ENCODE measurements at places on chromosomes 3 and 15. TPM values are rescaled to one million over a fixed set of nuclear protein-coding genes. Genes with fewer than 3 reads are reported as not detected.
A peak's percentile ranks its signal among the peaks of the same experiment; 100 is the strongest.

GRCh38 chr3:106337116-106337515 is 468.3 kb upstream of the CBLB start:
- no peak for DNase-seq

Gene EHHADH
- total RNA-seq: 2.3 TPM

GRCh38 chr15:59166601-59167265 is 39.9 kb upstream of the LDHAL6B start:
- no peak for DNase-seq

- DNase-seq: no peak
Measured at GRCh38 chr15:67383899-67384298, 129.3 kb downstream of the IQCH start.

DNA sequence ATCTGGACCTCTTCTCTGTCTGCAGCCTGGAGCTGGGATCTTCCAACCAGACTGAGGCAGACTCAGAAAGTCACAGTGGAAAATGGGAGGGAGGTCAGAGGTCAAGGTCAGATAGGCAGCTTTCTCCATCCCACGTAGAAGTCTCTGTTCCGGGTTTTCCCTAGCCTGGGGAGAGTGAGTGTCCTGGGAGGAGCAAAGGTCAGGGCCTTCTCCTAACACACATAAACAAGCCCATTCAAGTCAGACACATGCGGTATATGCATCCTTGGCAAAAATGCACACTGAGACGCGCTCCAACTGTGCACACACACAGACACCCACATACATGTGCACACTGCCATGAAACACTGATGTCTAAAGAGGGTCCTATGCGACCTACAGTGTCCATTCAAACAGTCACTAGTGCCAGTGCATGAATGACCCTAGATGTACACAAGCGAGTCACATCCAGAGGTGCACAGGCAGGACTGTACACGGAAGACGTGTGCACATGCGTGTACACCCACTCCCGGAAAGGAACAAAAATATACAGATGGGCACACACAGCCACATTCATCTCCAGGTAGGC is 681 bp downstream of the TWF2 start:
- DNase-seq: peak; percentile 33

DNA sequence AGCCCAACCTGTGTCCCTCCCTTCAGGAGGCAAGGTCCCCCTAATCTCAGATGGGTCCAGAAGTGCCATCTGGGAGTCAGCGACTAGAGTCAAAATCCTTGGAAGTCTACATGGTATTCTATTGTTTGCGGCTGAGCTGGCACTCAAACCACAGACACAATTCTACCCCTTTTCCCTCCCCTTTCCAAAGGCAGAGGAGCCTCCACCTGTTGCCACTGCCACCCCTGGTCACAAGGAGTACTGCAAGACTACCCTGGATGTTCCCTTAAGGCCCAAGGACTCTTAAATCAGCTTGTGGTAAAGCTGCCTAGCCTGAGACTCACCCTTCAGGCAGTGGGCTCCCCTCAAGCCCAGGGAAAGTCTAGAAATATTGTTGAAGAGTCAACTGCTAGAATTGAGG is 4.3 kb upstream of the OR5H6 start:
- no peak for DNase-seq
